Activated CD4-positive, alpha-beta T cell treated with anti-CD3 and anti-CD28 coated beads, Interleukin-2, Interleukin-6, amounts not matched to agents 100 ng/mL and 50 ng/mL, durations not matched to agents 16 hours and 8 hours (primary cell): ENCODE measurements at places on chromosomes 11 and 22.

GRCh38 chr11:21460082-21460481 is 732.8 kb upstream of the ANO5 start:
- no peak for DNase-seq

GRCh38 chr11:130617001-130617400 is 168.6 kb downstream of the ADAMTS15 start:
- no peak for DNase-seq

- no peak for DNase-seq
These were observed 7.5 kb upstream of the SIDT2 start for GRCh38 chr11:117171007-117171403.

DNA sequence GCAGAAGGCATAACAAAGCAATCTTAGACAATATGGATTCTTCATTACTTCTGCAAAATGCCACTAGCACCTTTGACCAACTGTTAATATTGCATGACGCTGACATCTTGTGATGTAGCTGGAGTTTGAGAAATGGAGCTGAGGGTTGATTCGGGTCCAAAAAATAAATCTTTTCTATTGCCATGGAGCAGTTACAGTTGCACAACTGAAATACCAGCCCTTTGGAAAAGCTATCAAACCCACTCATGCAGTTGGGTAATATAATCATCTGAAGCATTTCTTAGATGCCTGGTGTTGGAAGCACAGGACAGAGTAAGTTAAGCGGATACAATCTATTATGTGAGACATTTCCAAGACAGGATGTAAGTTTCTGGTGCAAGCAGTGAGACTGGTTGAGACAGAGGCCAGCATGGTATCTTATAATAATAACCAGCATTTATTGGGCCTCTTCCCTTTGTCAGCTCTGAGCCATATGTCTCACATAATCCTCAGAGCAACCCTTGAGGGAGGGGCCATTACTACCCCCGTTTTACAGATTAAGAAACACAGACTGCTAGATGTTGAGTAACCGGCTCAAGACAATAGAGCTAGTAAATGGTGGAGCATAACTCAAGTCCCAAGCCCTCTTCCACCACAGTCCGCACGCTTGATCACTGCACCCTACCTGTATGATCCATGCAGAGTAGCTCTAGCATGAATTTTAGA is 74.9 kb upstream of the CAPRIN1 start:
- DNase-seq = no peak

GRCh38 chr22:18116634-18117033 is 6.0 kb downstream of the TUBA8 start:
- DNase-seq = no peak

DNA sequence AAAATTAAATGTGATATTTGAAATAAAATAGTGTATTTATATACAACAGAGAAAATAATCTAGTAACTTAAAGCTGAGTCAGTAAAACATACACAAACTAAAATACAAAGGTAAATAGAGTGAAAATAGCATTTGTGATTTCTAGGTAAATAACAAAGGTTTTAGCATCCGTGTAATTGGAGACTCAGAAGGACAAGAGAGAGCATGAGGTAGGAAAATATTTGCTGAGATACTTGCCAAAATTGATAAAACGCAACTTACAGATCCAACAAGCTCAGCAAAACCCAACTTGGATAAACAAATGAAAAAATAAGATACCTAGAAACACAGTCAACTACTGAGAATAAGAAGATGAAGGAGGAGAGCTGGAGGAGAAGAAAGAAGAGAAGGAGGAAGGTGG is 634.7 kb upstream of the CCDC179 start:
- no peak for DNase-seq

DNA sequence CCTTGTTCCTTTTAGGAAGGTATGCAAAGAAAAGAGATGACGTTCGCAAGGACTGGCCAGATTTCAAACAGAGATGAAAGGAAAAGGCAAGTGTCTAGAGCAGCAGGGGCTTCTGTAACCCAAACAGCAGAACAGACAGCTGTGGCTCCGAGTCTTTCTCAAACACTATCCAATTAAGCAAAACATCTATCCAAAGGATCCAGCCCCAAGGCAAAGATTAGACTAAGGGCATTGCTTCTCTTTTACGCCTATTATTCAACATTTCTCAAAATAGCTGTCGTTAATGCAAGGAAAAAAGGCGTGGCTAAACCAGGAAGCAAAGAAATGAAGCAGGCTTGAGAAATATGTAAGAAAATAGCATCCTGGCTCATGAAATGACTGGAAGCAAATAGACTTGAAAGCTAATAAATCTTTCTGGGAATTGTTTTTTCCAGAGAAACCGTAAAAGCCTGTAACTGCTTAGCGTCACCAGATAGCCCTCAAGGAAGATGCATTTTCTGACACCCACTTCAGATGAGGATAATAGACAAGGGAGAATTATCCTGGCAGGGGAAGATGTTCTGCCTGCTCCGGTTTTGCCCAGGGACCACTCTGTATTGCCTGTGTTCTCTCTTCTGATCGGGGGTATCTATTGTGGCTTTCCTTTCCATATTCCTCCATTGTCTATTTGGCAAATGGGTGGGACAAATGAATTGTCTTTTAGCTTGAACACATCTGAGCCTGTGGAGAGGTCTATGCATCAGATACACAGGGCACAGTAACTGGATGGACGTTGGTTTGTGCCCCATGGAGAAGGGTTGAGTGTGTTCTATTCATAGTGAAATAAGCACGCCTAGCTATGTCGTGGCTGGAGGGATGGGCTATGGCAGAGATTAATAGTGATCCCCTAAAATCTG is 20.2 kb downstream of the C11orf96 start:
- no peak for DNase-seq

DNA sequence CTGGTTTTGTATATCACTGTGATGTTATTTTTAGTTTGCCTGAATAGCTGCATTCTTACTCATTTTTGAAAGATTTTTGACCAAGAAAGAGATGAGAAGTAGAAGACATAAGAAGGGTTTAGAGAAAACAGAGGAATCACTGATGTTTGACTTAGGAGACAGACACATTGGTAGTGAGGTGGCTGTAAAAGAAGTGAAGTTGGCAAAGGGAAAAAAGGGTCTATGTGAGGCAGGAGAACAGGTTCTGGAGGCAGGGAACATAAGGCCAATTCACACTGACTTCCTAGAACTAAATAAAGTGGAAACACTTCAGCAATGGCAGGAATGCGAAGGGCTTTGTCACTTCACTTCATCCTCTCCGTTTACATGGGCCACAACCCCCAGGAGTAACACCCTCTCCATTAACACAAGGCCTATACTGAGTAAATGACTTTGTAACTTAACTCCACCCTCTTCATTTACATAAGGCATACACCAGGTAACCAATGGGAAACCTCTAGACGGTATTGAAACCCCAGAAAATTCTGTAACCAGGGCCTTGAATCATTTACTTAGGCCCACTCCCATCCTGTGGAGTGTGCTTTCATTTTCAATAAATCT is 36.5 kb downstream of the CTSC start:
- peak; percentile 23 for DNase-seq

DNA sequence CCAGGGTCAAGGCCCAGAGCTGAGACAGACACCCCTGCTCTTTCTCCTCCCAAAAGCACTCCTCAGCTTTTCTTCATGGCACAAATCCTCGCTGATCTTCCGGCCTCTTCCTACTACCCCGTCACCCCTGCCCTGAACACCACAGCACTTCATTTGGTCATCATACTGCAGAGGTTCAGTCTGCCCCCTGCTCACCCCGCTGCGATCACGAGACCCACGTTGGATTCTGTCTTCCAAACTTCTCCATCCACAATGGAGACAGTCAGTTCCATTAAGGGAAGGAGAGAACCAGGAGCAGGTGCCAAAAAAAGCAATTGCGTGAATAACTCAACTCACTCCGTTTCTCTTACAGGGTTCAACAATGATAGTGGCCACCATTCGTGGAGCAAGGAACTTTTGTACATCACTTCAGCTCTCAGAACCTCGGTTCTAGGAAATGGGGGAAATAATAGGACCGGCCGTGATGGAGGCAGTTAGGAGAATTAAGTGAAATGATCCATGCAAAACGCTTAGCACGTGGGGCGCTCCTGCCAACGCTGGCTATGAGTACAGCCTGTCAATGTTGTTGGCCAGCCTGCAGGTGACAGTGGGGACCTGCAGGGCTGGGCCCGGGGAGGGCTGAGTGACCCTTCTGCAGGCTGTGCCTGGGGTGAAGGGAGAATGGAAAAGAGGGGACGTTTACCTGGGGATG is 45.9 kb downstream of the MN1 start:
- DNase-seq = no peak

GRCh38 chr11:86606270-86606835 is 66.1 kb downstream of the ME3 start:
- no peak for DNase-seq
